ENCODE measurements at places on chromosomes 16 and 17. TPM values are rescaled to one million over a fixed set of nuclear protein-coding genes. Genes with fewer than 3 reads are reported as not detected.

DNA sequence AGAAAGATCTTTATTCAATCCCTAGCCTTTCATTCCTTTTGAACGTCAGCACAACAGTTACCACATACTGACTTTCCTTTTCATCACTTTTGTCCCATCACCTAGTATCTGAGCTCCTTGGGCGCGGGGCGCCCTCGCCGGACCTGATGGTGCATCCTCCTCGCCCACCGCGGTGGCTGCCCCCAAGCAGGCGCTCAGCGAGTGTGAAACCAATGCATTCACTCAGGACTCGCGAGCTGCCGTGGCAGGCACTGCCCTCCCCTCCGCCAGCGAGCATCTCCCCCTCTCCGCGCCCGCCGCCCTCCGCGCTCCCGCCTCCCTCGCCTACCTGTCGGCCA is 756 bp downstream of the KLHL11 start:
- no peaks in the 10 kb centered on the region for H3K27me3 ChIP-seq
- peak overlapping the region; percentile 98 for H3K4me3 ChIP-seq
- DNase-seq: no peak
- no peaks in the 10 kb centered on the region for H3K36me3 ChIP-seq
- H3K27ac ChIP-seq: peak overlapping the region; percentile 96

Gene MPO
- 0.31 TPM for total RNA-seq

Gene CYLD
- 123 TPM for total RNA-seq

Gene C16orf96
- 0.59 TPM for total RNA-seq

Gene HOXB1
- total RNA-seq: not detected
